ENCODE measurements at places on chromosomes 13 and 19. TPM values are rescaled to one million over a fixed set of nuclear protein-coding genes. Genes with fewer than 3 reads are reported as not detected.

The PSG5 gene
- total RNA-seq, result not detected

The F7 gene
- 0.26 TPM for total RNA-seq

The SIAH3 gene
- total RNA-seq, result 0.06 TPM

The CEACAM3 gene
- total RNA-seq, result 0.78 TPM

The HSH2D gene
- total RNA-seq, result 14.0 TPM

The CEP89 gene
- total RNA-seq, result 19.8 TPM

The SIGLEC8 gene
- 11.0 TPM for total RNA-seq

The KLK14 gene
- 0.63 TPM for total RNA-seq

The LILRB5 gene
- 6.5 TPM for total RNA-seq

The HOMER3 gene
- total RNA-seq, result 24.5 TPM

The POLD1 gene
- 16.2 TPM for total RNA-seq

The PPM1N gene
- total RNA-seq, result 2.2 TPM

The ZNF836 gene
- total RNA-seq, result 16.7 TPM

The GIPR gene
- total RNA-seq, result 10.3 TPM

All from mucosa of gallbladder (tissue), 1 donor.